T-helper 17 cell (primary cell): ENCODE measurements at places on chromosomes 11 and 22. TPM values are rescaled to one million over a fixed set of nuclear protein-coding genes. Genes with fewer than 3 reads are reported as not detected.

C11orf97 gene
- total RNA-seq = not detected

DNA sequence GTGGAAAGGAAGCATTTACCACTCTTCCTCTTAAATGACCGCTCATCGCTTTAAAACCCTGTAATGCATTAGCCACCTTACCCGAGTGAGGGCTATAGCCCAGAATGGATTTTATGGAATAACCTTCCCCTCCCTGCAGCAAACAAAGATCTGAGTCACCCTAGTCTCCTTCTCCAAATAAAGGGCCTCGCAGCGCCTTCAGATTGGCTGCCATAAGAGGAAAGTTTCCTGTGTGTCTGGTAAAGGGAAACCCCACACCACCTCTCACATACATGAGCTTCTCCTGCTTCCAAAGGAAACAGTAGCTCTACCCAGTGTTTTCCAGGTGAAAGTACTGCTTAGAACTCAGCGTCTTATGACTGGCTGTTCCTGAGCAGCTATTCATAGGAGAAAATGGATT is 47.8 kb downstream of the PPP2R1B start:
- no peak overlapping the region for H3K4me3 ChIP-seq
- no peak overlapping the region for H3K27ac ChIP-seq
- no peak for DNase-seq
- peaks cover 4% of the 10 kb centered on the region for H3K36me3 ChIP-seq

DNA sequence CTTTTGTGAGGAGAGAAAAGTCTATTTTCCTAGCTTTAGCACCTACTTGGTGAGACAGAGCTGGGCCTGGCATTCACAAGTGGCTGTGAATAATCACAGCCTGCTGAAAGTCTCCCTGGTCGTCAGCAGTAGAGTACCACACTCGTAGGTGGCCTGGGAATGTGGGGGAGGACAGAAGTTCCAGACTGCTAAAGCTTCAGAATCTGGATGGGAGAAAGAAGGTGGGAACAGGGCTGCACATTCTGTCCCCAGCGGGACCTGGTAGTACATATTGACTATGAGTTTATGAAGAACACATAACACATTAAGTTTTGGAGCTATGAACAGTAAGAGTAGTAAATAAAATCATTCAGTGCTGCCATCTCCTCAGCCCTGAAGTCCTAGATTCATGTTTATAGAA is 19.0 kb upstream of the LIMK2 start:
- peaks cover 6% of the 10 kb centered on the region for H3K4me1 ChIP-seq
- no peak for DNase-seq
- peaks cover 7% of the 10 kb centered on the region for H3K36me3 ChIP-seq
- H3K4me3 ChIP-seq = no peak overlapping the region
- no peaks in the 10 kb centered on the region for H3K27me3 ChIP-seq

GRCh38 chr11:73315293-73316020 is 7.4 kb downstream of the ARHGEF17 start:
- peaks cover 7% of the 10 kb centered on the region for H3K27me3 ChIP-seq
- peaks cover 13% of the 10 kb centered on the region for H3K4me1 ChIP-seq
- H3K27ac ChIP-seq = no peak overlapping the region
- no peak for DNase-seq
- H3K4me3 ChIP-seq = no peak overlapping the region
